NCI-H2107 (cell line): ENCODE measurements at places on chromosomes 1 and 21.
A peak's percentile ranks its signal among the peaks of the same experiment; 100 is the strongest.

DNA sequence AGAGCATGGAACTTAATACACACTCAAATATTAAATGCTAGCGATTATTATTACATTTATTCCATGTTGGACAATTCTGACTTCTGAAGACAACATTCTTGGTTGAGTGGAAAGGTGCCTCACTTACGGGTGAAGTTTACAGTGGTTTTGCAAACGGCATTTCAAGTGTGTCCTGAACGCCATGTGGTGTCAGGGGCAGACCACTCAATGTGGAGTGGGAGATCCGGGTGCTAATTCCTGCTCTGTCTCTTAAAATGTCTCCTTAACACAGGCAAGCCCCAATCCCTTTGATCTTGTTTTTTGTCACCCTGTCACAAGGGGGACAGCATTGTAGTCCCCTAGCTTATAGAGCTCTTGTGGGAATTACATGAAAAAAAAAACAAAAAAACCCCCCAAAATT lies 5.6 kb upstream of the TDRD10 start:
- no peak for DNase-seq

- no peak for DNase-seq
These were observed 96.6 kb upstream of the B3GALT2 start for GRCh38 chr1:193283016-193283415.

DNA sequence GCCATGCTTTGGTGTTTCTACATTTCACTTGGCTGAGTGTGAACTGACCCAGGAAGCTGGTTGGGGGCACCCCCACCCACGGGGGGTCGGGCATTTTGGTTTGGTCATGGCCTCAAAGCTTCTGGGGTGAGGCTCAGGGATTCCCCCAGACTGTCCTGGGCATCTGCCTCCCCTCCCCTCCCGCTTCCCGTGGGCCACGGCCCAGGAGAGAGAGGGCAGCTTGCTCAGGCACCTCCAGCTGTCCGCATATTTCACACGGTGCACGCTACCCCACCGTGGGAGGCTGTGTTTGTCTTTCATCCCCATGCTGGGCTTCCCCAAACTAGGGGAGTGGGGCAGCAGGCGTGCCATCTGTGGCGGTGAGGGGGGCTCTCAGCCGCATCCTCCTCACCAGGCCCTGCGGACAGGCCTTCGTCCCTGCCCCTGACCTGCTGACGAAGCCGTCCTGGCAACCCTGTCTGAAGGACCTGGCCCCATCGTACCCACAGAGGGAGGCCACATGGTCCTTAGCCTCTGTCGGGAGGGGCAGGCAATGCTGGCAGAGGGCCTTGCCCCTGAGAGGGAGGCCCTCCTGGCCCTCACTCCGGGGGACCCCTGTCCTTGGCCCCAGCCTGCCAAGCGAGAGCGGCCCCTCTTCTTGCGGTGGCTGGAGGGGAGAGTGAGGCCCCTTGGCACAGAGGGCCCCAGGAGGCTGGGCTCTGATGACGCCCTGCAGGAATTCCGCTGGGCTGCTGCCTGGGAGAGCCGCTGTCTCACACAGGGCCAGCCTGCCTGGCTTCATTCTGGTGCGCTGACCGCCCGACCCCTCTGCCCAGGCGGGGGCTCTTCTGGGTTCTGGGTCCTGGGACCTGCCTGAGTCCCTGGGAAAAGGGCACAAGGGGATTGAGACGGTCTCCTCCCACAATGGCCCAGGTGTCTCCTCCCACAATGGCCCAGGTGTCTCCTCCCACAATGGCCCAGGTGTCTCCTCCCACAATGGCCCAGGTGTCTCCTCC lies 22.1 kb downstream of the TP73 start:
- no peak for DNase-seq

GRCh38 chr1:28971980-28972771 lies 57.8 kb downstream of the EPB41 start:
- DNase-seq = peak; percentile 51

- no peak for DNase-seq
These were observed 7.3 kb upstream of the PMVK start for GRCh38 chr1:154943649-154944400.

DNA sequence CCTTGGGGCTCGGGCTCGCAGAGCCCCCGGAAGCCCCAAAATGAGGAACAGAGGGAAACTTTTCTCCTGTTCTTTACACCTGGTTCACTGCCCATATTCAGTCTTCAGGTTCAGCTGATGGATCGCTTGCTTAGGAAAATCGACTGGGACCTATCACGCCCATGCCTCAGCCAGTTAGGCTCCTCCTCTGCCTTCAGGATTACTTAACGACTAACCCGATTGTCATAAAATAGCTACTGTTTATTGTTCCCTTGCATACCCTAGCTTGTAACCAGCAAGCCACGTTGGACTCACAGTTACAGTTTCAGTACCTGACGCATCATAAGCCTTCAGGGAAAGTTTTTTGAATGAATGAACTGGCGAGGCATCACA lies 692 bp downstream of the TARDBP start:
- DNase-seq = no peak

DNA sequence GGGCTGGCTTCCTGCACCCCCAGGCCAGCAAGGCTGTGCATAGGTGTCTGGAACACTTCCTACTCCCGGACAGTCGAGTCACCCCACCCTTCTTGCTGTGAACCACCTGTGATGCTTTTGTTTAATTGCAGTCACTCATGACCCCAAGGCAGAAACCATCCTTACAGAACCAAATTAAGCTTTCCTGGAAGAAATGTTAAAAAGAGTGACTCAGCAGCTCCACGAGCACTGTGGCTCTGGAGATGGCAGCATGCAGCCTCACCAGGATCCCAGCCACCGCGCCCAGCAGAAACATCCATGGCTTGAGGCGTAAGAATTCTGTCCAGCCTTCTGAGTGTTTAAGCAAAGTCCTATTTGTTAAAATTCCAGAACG lies 28.8 kb downstream of the SNAP47 start:
- DNase-seq = no peak

DNA sequence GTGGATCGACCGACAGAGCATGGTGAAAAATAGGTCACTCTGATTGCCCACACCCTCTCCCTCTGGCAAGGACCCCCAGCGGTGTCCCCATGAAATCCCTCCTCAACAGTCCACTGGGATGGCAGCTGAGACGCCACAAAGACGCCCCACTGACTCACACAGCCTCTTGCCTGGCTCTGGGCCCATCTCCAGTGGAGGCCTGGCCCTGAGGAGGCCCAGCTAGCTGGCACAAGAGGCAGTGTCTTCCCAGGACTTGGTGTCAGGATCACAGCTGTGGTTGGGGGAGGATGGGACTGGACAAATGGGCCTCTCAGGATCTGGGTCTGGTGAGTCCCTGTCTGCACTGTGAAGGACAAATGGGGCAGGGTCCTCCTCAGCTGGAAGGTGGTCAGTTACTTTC lies 4.6 kb downstream of the ALX3 start:
- no peak for DNase-seq

DNA sequence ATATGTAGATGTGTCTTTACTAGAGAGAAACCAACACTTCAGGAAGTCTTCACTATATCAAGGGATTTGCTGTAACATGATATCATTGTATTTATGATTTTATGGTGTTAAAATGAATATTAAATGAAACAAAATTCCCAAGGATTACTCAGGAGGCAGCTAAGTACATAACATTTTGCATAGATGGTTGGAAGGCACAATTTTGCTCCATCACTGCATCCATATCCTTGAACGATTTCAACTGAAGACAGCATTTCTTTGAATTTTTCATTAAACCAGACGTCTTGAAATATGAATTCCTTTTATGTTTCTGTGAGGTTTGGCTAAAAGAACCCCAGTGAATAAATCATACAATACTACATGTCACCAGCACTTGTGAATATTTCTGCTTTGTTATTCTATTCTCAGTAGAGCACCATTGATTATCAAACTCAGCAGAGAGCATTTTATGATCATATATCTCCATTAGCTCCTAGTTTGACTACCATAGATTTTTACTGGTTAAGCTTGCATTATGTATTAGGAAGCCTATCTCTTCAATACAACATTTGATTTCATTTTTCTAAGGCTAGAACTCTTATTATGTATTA lies 37.3 kb downstream of the SPATA17 start:
- DNase-seq = no peak

DNA sequence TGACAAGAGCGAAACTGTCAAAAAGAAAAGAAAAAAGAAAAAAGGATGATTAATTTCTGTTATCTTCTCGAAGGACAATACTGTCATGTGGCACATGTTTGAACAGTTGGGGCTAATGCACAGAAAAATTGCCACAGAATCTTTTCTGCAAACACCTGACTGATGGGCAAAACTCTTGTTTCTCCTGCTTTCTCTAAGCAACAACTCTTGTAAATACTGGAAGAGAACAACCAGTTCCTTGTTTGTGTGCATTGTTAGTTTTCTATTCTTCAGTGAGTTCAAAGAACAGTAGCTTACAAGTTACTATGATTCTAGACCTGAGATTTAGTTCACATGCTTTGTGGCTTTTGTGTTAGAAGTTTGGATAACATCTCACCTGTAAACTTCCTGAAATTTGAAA lies 60.7 kb downstream of the CDC14A start:
- no peak for DNase-seq

DNA sequence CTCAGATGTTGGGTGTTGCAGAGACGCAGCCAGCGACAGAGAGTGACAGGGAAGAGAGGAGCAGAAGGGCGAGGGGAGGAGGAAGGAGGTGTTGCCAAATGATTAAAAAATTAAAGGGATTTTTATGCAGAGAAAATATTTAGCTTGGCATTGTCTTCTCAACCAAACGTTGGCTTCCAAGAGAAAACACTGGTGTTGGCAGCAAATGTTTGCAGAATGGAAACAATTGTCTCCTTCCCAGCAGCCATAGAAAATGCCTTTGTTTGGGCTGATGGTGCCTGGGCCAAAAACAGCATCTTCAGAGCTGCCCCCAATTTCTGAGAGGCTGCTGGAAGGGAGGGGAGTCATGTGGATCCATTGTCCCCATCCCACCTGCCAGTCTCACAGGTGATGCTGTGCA lies 29.7 kb upstream of the GRIK3 start:
- no peak for DNase-seq

DNA sequence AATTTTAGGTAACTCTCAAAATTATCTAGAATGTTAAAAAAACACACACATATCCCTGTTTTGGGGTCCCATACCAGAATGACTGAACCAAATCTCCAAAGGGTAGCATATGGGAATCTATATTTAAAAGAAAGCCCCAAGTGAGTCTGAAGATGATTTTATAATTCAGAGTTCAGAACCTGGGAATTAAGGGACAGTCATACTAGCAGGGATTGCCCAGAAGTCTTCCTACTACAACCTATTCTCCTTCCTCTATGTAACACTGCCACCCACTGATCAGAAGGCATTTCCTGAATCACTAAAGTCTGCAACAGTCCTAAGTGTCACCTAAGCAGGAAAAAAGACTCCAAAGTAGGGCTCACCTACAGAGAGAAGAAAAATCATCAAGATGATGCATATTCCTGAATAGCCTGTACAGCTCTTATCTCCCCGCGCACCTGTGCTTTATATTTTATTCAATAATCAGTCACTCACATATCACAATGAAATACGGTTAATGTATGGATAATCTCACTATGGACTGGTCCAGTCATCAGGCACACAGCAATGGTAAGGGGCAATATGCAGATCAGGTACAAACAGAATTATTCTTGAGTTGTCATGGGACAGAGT lies 4.9 kb downstream of the RGS1 start:
- DNase-seq = no peak

GRCh38 chr1:41241749-41242341 lies at the start of gene SCMH1:
Gene SCMH1, minus strand, starts transcription at chr1:41242306. Its CDS starts 56,173 bp downstream, at chr1:41186133.
- peak; percentile 60 for DNase-seq

GRCh38 chr1:244603498-244603897 lies 49.4 kb upstream of the DESI2 start:
- peak; percentile 42 for DNase-seq

GRCh38 chr1:192983349-192983980 lies 75.7 kb downstream of the UCHL5 start:
- no peak for DNase-seq

GRCh38 chr1:181023265-181024057 lies 791 bp upstream of the STX6 start:
- DNase-seq = no peak

GRCh38 chr1:53326088-53326597 lies 1.7 kb downstream of the LRP8 start:
- peak; percentile 85 for DNase-seq

- DNase-seq = no peak
These were observed 11.5 kb downstream of the TRIM46 start for GRCh38 chr1:155184835-155185782.

DNA sequence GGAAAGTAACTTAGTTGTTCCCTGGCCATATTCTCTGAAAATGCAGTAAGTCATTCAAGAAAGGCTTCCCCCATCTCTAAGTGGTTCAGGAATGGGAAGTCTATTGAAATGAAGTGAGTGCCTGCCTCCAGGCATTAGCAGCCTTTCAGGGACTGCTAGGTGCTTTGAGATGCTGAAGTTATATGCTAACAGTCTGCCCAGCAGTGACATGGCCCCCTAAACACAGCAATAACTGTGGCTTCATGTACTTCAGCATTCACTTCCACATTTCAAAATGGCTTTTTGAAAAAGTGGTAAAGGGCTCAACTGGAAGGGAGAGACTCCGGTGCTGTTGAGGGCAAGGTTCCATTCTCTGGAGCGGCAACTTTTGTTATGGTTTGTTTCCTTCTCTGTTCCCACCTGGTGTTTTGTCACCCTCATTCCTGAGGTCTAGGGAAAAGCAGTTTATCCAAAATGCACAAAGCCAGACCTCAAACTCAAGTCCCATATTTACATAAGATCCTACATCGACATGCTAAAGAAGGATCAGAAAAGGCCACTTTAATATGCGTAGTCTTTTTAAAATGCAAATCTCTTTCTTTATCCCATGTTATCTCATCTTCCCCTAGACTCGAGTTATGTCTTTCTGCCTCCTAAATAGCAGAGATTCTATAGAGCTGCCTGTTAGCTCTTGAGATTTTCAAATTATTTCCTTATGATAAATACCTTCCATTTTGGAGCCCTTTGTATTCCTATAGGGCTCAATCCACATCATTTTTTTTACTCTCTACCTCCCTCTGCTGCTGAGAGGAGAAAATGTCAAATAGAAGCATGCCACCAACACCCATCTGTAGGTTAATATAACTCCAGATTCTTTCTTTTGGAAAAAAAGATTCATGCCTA lies 34.2 kb upstream of the LRRC8C start:
- peak; percentile 18 for DNase-seq

- no peak for DNase-seq
These were observed 176.7 kb downstream of the CRB1 start for GRCh38 chr1:197444755-197445154.

DNA sequence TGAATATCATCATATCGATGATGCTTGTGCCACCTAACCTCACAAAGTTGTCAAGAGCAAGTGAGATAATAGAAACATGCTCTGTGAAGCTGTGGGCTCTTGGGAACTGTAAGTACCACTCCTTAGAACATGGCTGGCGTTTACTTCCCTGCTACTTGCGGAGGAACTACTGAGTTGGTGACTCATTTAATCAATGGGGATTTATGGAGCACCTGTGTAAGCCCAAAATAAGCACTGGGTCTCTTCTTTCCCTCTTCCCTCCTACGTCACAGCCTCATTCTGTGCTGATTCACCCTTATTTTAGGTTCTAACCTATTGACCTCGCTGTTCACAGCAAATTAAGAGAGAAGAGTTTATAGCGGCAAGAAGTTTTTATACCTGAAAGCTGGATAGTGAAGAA lies 52.9 kb downstream of the PRDM2 start:
- DNase-seq = no peak
